ENCODE measurements at places on chromosomes 13 and 19.

DNA sequence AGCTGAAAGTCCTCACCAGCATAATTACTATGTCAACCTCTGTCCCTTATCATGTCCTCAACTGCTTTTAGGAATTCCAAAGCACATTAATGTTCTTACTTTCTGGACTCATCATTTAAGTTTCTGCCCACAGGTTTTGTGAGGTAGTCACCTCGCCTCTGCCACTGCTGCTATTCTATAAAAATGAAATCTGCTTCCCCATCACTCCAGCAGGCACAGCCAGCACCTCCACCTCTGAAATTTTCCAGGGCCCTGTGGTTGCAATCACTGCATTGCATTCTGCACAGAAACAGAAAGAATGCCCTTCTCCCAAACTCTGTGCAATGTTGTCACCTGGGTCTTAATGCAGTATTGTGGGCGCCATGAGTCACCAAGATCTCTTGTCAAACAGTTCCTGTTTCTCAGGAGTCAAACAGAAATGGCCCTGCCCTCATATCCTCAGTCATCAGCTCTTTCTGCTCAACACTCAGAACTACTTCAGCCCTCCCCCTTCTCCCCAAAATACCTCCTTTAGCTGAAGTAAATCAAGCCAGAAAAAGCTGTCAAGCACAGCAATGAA, 529.2 kb upstream of the NBEA start:
- DNase-seq: no peak

- no peak for DNase-seq
Measured at GRCh38 chr13:108962654-108963053, 333.2 kb downstream of the MYO16 start.

DNA sequence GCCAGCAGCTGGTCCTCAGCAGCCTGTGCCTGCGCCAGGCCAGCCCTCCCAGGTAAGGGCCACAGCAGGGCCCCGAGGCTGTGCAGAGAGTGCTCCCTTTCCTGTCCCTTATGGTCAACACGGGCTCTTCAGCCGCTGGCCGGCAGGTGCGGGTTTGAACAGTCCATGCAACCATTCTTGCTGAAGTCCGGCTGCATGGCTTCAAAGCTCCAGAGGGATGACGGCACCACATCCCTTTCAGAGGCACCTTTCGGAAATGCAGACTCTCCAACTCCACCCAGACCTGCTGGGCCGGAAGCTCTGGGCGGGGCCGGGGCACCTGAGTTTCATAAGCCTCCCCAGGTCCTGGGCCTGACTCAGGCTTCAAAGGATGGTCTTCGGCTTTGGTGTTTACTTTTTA, 81.3 kb downstream of the SPACA7 start:
- no peak for DNase-seq

DNA sequence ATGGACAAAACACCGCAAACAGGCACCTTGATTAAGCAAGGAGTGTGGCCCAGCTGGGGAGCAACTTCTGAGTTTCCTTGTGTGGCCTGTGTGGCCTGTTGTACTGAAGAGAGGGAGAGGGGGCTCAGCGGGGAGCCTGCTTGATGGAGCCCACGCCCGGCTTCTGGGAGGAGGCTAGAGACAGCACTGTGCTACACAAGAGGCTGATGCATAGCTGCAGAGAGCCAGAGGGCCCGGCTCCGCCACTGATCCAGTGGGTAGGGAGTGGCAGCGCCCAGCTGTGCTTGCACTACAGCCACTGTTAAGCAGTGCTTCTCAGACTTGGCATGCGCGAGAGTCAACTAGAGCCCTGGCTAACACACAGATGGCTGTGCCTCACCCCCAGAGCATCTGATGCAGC, 19.0 kb downstream of the LYL1 start:
- no peak for DNase-seq

GRCh38 chr13:112843392-112844111, 125.5 kb upstream of the MCF2L start:
- DNase-seq: no peak

GRCh38 chr19:46014941-46015686, 7.7 kb downstream of the PGLYRP1 start:
- no peak for DNase-seq

- no peak for DNase-seq
Measured at GRCh38 chr19:3556978-3557460, 367 bp downstream of the MFSD12 start.

- no peak for DNase-seq
Measured at GRCh38 chr19:15684828-15685227, 11.9 kb downstream of the CYP4F12 start.
